H4 (cell line): ENCODE measurements at places on chromosomes 3 and 15. TPM values are rescaled to one million over a fixed set of nuclear protein-coding genes. Genes with fewer than 3 reads are reported as not detected.

GRCh38 chr15:50151476-50151875 is 30.5 kb upstream of the SLC27A2 start:
- DNase-seq = no peak

DNA sequence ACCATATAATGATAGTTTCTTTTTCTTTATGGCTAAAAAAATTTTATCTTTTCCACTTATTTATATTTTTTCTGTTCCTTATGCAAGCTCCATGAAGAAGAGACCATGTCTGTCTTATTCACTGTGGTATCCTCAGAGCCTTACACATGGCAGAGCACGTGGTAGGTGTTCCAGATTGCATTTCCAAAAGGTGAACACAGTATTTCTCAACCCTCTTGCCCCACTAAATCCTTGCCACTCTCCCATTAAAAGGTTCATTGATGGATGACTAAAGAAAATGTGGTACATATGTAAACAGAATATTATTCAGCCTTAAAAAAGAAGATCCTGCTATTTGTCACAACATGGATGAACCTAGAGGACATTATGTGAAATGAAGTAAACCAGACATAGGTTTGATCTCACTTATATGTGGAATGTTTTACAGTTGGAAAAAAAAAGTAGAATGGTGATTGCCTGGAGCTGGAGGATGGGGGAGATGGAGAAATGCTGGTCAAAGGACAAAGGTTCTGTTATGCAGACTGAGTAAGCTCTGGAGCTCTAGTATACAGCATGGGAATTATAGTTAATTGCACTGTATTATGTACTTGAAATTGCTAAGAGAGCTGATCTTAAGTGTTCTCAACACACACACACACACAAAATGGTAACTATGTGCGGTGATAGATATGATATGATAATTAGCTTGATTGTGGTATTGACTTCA is 266.7 kb downstream of the CNTN3 start:
- DNase-seq = no peak

DNA sequence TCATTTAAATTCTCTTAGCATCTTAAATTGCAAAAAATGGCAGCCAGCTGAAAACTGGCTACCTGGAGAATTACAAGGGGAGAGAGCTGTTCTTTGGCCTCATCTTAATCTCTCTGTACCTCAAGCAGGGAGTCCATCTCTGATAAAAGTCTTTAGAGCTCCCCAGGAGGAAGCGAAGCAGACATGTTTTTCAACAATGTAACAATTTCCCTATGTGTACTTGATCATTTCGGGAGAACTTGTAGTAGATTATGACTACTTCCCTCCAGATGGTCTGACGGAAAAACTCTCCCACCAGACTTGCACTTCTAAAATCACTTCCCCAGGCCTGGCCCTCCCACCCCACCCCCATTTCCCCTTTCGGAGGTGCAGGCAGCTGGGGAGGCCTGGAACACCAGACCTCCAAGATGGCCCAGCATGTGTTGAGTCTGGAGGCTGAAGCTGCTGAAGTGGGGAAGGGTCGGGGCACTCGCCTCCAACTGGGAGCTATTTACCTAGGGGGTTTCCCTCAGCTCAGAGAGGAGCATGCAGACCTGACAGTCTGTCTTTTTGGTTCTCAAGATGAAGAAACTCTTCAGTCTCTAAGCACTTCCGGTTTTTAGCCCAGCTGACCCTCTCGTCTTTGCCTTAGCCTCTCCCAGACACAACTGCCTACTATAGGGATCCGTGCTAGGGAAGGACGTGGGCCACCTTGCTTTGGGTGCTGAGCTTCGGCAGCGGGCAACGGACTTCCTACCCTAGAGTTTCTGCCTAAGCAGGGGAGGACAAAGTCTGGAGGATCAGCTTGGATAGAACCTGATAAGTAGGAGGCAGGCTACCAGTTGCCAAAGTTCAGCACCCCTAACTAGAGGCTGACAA is 164.0 kb upstream of the TBL1XR1 start:
- DNase-seq = no peak

GRCh38 chr3:129599073-129599472 is 7.4 kb downstream of the PLXND1 start:
- no peak for DNase-seq

DNA sequence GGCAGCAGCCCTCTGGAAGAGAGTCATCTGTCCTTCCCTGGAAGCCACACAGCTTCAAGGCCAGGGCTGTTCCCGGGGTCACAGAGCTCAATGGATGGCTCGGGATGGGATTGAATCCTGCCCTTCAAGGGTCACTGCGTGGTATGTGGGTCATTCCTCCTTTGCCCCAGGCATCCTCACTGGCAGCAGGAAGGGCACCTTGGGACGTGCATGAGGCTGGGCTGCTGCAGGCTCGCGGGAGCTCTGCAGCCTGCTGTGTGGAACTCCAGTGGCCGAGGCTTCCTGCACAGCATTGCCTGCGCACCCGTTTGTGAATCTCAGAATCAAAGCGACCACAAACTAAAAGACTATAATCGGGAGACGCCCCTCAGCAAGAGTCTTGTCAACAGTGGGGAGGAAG is 60.7 kb downstream of the PCSK6 start:
- no peak for DNase-seq

GRCh38 chr3:35965908-35966307 is 326.6 kb downstream of the ARPP21 start:
- DNase-seq = peak; percentile 11

DNA sequence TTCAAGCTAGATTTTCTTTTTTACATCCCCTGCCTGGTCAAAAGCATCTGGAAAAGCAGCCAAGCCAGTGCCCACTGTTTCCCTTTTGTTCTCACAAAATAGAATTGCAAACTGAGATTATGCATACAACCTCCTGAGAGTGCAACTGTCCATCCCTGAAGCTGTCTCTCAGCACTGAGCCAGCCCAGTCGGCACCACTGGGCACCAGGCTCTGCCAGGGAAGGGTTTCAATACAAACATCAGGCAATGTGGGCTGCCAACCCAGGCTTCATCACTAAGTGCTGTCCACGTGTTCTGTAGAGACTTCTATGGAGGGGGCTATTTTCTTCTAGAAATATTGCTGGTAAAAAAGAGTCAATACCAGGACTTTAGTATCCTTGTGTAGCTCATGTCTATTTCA is 356.3 kb upstream of the TBL1XR1 start:
- DNase-seq = no peak

- DNase-seq = no peak
These were observed 1.1 kb downstream of the SLC35G2 start for GRCh38 chr3:136819731-136820679.

DNA sequence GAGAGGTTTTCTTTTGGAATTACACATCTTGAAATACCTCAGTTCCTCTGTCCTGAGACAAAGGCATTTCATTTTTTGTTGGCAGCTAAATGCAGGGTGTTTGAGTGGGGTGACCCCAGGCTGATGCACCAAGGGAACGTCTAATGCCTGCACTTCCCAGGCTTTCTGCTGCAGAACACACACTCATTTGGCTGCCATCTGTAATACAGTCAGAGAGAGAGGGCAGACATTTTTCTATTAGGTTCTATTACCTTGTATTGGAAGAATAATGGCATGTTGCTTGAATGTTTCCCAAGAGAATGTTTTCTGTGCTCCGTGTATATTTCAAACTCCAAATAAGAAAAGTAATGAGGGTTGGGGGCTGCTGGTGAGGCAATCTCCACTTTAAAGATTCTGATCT is 87.1 kb downstream of the PTPRG start:
- DNase-seq = no peak

- peak; percentile 11 for DNase-seq
These were observed 154.4 kb downstream of the RPLP1 start for GRCh38 chr15:69606921-69607500.

DNA sequence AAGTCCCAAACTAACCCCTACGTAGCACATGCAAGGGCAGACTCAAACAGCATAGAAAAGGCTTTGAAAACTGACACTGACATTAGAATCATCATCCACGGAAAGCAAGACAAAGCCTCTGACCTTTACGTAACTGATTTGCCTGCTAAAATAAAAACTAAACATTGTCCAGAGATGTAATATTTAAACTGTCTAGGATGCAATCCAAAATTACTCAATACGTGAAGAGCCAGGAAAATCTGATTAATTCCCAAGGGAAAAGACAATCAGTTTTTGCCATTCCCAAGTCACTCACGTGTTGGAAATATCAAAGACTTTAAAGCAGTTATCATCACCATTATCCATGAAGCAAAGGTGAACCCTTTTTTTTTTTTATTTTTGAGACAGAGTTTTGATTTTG is 13.3 kb upstream of the IQCF1 start:
- DNase-seq = no peak

DNA sequence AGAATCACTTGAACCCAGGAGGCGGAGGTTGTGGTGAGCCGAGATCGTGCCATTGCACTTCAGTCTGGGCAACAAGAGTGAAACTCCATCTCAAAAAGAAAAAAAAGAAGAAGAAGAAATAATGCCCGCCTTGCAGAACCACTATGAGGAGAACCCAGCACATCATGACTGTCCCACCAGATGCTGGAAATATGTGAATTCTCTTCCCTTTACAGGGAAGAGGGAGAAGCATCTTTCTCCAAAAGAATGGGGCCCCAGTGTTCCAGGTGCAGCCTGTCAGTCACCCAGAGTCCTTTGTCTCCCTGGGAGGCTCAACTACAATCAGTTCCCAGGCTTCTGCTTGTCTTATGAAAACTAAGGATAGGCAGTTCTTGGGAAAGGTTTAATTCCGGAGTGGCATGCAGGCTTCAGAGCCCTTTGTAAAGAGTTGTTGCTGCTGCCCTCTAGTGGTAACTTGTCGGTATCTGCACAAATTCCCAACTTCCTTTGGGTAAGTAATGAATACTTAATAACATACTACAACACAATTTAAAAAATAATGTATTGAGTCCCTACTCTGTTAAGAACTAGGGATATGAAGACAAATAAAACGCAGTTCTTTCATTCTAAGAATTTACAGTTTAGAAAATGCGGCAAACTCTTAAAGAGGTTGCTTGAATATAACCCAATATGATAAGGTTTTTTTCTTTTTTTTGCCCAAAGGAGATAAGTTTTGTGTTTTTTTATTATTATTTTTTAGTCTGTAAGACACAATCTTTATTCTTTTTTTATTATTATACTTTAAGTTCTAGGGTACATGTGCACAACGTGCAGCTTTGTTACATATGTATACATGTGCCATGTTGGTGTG is 18.6 kb upstream of the TICRR start:
- DNase-seq = peak; percentile 60

DNA sequence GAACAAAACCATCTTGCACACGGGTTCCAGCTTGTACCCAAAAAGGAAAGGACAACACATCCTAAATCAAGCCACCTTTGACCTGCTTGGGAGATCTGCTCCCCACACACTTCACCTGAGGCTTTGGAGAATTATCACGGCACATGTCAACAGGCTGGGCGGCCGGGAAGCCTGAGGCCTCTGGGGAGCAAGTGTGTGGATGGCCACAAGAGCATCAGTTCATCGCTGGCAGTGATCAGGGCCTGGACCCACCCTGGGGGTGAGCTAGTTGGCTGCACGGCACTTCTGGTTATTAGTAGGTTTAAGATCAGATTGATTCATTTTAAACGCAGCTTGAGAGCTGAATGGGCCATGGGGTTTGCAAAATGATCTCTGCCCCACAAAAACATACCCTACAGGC is 108.5 kb downstream of the CHSY1 start:
- no peak for DNase-seq

DNA sequence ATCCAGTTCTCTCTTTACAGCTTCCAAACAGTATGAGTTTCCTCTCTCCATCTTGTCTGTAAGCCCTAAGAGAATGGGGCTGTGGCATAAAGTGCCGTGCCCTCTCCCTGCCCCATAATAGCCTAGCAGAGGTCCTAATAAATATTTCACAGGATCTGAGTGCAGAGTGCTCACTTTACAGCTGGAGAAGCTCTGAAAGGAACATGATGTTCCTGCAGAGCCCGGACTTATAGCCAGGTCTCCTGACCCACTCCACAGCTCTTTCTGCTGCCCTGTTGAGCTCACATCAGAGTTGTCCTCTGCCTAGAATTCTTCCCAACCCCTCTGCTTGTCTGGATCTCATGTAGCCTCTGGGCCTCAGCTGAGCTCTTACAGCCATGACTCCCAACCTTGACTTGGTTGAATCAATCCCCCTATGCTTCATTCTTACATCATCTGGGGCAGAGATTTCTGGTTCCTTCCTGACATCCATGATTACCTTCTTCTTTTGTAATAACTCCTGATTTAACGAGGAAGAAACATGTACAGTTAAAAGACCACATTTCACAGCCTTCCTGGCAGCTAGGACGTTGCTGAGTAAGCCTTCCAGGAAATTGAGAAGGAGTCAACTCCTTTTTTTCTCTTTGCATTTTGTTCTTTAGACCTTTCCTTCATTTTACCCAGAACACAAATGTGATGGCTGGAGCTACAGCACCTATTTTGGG is 135.3 kb downstream of the RPLP1 start:
- no peak for DNase-seq

DNA sequence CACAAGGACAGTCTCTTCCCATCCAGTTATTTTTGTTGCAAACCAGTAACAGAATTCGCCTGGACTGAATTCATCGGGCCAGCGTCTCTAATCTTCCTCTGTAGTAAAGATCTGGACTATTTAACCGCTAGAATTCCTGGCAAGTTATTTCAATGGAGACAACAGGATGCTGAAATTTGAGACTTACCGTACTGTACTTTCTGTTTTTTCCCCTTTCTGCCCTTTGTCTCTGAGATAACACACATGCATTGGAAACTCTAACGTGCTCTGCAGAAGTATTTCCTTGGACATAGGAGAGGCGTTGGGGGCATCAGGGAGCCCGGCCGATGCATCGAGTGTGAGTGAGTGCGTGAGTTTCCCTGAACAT is 61.5 kb downstream of the ASB7 start:
- no peak for DNase-seq

DNA sequence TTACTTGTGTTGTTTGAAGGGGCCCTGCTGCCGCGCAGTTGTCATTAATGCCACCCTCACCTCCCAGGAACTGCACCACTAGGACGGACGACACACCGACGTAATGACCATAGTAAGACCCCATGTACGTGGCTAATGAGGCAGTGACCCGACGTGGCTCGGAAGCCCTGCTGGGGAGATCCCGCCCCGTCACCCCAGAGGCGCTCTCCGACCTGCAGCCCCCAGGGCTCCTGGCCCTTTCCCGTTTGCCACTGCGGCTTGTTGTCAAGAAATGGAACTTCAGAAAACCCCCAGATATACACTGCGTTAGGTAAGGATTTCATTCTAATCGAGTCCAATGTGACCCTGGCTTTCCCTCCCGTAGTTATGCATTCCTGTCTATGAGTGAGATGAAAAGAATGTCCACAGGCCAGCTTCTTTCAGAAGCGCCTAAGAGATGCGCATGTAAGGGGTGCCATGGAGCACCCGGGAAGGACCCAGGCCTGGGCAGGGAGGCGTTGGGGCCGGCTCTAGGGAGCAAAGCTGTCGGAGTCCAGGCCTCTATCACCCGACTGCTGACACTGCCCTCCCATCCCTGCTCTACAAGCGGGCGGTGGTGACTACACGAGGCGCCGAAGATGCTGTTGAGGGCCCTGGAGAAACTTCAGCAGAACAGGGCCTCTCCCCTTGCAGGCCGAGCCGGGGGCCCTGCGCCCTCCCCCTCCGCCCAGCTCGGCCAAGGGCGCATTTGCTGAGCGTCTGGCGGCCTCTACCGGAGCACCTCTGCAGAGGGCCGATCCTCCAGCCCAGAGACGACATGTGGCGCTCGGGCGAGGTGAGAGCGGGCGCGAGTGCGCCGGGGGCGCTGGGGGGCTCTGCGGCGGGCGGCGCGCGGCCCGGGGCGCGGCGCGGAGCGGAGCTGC is at the start of gene GABRA5:
Gene GABRA5 (plus strand): TSS at position 765 of the 902 bp plus-strand sequence. CDS start 2,187 bp downstream, outside the sequence.
- peak; percentile 22 for DNase-seq

The ARHGEF26 gene
- 6.6 and 7.1 TPM in 2 replicates for total RNA-seq

The QRICH1 gene
- total RNA-seq = 36.3 and 47.4 TPM in 2 replicates

The CFAP100 gene
- total RNA-seq = not detected in 2 replicates

The CEP19 gene
- total RNA-seq = 5.4 and 6.2 TPM in 2 replicates

The PP2D1 gene
- not detected in 2 replicates for total RNA-seq

The PPP2R3A gene
- total RNA-seq = 7.5 and 9.0 TPM in 2 replicates
